ENCODE measurements at places on chromosomes 13 and 19.

DNA sequence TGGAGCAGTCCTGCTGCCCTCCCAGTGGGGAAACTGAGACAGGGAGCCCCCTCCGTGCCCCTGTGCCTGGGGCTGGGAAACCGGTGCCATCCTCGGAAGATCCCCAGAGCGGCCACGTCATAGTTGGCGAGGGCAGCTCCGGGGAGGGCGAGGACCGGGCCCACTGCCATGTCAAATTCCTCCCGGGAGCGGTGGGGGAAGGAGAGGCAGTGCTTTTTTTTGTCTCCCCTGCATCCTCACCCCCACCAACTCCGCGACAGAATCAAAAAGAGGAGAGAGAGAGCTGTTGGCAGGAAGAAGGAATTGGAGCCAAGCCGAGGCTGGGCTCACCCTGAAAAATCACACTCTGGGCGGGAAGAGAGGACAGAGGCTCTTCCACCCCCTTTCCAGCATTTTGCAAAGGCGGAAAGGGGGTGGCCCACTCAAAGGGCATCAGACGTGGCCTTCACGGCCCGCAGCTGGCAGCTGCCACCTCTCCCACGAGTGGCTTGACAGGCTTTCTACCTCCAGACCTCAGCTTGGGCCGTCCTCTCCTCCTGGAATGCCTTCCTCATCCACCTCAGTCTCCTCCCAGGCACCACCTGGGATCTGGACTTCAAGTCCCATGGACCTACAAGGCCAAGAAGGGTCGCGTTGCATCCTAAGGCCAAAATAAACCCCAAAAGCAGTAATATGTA is 19.6 kb upstream of the NFIC start:
- DNase-seq: peak; percentile 83

- no peak for DNase-seq
These were observed 647.2 kb downstream of the LIG4 start for GRCh38 chr13:107568181-107568580.

DNA sequence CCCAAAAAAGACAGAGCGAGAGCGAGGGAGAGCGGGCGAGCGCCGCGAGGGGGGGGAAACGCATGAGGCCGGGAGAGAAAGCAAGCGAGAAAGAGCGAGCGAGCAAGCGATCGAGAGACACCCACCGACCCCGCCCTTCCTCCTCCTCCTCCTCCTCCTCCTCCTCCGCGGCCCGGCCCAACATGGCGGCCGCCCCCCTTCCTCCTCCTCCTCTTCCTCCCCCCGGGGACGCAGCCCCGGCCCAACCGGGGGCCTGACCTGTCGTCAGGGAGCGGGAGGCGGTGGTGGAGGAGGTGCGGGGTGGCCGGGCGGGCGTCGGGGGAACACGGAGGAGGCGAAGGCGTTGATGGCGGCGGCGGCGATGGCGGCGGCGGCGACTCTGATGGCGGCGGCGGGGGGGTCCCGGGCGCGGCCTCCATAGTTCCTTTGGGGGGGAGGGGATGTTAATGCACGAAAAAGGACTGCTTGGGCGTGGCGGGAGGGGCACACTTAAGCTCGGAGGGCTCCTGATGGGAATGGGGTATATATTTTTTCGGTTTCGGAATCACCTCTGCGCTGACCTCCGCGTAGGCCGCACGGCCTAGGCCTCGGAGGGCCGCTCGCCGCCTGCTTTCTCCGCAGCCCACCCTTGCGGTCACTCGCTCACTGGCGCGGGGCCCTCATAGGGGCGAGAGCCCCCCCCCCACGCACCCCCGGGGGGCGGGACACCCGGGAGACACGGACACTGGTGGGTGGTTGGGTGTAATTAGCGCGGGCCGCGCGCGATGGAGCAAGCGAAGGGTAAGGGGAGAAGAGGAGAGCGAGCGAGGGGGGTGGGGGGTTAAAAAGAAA is 1.2 kb downstream of the ZC3H4 start:
- peak; percentile 94 for DNase-seq

DNA sequence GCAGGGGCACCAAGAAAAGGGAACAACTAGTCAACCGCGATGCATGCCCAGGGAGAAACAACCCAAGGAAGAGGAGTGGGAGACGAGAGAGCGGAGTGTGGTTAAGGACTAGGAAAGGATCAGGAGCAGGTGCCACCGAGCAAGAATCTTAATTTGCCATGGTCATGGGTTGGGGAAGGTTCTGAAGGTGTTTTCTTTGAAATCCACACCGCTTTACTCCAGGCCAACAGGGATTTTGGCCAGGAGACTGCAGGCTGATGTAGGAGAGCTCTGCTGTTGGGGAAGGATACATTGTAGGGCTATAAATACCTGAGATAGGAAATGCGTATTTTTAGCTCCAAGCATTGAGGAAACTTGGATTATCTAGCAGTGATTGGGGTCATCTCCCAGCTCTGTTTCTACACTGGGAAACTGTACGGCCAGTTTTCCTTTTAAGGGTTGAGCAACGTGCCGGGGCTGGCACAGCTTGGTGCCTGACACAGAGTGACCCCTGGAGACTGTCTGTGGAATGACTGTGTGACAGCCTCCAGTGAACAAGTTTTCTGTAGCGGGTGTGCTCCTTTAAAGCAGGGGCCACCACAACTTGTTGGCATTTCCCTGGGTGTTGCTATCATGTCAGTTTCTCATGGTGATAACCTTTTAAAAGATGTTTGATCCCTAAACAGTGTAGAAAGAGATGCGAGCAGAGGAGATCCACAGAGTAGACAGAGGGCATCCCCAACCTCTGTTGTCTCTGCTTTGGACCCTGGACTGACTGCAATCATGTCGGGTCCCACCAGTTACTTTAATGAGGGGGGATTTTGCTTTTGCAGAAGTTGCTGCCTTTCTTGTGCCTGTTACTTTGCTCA is 34.3 kb downstream of the ZNF536 start:
- DNase-seq: no peak

- no peak for DNase-seq
These were observed 10.4 kb downstream of the KL start for GRCh38 chr13:33026489-33027152.

DNA sequence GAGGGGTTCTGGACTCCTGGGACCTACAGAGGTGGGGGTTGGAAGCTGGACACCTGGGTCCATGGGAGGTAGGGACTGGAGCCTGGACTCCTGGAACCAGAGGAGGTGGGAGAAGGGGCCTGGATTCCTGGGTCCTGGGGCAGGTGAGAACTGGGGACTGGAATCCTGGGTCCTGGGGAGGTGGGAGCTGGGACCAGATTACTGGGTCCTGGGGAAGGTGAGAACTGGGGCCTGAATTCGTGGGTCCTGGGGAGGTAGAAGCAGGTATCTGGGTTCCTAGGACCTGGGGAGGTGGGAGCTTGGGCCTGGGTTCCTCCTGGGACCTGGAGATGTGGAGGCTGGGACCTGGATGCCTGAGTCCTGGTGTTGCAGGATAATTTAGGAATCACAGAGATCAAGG is 653 bp downstream of the CLEC4M start:
- DNase-seq: no peak

DNA sequence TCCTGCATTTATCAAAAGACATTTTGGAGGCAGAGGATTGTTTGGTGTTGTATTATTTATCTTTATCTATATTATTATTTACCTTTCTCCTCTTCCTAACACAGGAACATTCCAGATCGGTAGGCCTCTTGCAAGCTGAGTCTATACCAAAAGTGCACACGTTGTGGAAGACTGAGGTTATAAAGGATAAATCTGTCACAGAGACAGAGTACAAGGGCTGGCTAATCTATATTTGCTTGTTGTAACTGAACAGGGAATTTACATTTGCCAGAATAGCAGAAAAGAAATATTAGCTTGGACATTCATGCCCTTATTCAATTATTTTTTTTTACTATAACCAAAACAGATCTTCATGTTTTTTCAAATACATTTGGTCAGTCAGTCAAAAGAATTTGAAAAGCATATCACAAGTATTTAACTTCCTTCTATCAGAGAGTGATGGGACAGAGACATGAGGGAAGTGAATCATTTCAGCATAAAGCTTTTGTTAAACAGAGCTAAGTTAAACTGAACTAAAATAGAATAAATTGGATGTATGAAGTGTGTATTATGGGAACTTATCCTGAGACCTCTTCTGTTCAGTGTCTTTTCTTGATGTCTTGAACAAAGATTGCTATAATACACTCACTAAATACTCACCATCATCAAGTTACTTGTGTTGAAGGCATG is 352.5 kb downstream of the DNAJC15 start:
- DNase-seq: no peak

DNA sequence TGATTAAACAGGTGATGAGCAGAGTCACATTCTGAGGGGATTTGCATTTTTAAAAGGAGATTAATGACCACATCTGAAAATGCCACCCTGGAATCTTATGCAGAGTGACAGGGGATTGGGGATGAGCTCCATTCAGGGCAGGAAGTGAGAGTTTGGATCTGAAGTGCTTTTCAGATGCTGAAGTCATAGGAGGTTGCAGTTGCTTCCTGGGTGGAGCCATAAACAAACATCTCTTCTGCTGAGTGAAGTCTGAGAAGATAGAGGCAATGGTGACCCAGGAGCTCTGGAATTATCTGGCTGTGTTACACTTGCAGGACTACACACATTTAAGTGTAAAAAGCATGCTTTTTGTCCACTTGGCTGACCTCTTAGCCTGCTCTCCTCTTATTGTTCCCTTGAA is 51.4 kb upstream of the PSG8 start:
- peak; percentile 61 for DNase-seq

GRCh38 chr19:7292950-7293761 is 1.1 kb downstream of the INSR start:
- no peak for DNase-seq

DNA sequence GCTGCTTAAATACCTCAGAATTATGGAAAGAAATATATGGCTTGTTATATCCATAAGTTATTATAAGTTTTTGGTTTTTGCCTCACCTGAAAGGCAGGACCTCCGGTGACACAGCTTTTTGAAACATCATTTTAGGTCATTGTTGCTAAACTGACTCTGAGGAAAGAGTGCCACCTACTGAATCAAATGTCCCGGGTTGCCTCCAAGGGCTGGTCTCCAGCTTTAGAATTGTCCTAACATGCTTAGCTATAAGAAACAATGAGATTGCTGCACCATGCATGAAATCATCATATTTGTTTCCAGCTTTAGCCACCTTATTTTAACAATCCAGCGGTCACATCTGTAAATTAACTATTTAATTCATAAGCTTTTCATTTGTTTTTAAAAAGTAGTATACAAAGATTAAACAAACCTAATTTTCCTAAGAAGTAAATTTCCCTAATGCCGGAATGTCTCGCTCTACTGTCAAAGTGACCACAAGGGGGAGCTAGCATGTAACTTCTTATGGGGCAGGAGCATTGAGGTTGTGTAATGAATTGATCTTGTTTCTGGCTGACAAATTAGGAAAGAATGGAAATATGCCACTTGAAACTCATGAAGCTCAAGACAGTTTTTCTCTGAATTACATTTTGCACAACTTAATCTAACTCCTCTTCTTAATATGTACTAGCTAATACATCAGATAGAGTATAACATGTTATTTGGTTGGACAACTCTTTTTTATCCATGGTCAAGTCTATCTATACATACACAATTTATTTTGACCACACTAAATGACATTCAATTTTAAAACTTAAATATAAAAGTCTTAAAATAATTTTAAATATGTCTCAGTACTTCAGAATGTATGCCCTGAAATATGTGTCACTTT is 6.7 kb upstream of the PCDH17 start:
- DNase-seq: peak; percentile 43

- DNase-seq: no peak
These were observed 43.4 kb downstream of the TPT1 start for GRCh38 chr13:45297456-45298205.

DNA sequence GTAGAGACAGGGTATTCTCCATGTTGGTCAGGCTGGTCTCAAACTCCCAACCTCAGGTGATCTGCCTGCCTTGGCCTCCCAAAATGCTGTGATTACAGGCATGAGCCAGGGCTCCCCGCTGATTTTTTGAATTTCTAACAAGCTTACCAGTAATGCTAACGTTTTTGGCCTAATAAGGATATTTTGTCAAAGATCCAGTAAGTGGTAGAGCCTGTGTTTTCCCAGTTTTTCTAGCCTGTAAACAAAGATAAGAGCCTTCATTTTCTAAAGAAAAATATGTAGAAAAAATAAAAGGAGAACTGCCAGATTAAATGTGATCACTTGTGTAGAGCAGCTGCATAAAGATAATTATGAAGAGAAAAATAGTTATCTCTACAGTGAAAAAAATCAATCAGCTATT is 37.7 kb downstream of the ZNF93 start:
- no peak for DNase-seq

DNA sequence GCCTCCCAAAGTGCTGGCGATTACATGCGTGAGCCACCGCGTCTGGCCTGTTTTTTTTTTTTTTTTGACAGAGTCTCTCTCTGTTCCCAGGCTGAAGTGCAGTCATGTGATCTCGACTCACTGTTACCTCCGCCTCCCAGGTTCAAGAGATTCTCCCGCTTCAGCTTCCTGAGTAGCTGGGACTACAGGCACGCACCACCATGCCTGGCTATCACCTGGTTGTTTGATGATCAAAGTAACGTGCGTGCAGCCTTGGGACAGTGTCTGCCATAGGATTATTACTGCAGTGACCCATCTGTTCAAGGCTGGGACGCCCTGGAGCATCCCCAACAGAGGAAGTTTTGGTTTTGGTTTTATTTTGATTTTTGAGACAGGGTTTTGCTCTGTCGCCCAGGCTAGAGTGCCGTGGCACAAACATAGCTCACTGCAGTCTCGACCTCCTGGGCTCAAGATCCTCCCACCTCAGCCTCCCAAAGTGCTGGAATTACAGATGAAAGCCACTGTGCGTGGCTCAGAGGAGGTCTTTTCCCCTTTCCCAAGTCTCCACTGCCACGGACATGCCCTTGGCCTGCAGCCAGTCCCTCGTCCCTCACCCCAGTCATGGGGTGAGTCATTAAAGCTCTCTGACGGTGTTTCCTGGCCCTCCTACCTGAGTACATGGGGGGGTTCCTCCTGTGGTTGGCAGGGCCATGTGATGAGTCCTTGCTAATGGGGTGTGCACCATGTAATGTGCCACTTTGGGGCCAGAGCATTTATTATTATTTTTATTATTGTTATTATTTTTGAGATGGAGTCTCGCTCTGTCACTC is 65.6 kb downstream of the IER2 start:
- DNase-seq: no peak

- DNase-seq: no peak
These were observed 15.2 kb downstream of the INTS6 start for GRCh38 chr13:51437550-51438127.

GRCh38 chr13:29020314-29020713 is 200.2 kb downstream of the MTUS2 start:
- DNase-seq: no peak

GRCh38 chr19:1455336-1456120 is 5.6 kb downstream of the APC2 start:
- DNase-seq: peak; percentile 72

GRCh38 chr13:22073718-22074117 is 402.8 kb downstream of the FGF9 start:
- DNase-seq: no peak

- no peak for DNase-seq
These were observed 1559.0 kb upstream of the SLC10A2 start for GRCh38 chr13:104625201-104625600.

GRCh38 chr13:20828539-20829364 is 55.0 kb upstream of the EEF1AKMT1 start:
- peak; percentile 65 for DNase-seq

Measured in EH (cell line).